Parietal lobe (tissue), 2 donors: ENCODE measurements at places on chromosomes 13 and 19. TPM values are rescaled to one million over a fixed set of nuclear protein-coding genes. Genes with fewer than 3 reads are reported as not detected.

Gene VMAC
- 8.5 TPM for total RNA-seq

Gene ZNF331
- 31.0 TPM for total RNA-seq

Gene SMIM24
- not detected for total RNA-seq

Gene ZNF66
- total RNA-seq = 76.4 TPM

Gene GNG7
- 5.6 TPM for total RNA-seq

Gene C19orf67
- not detected for total RNA-seq

Gene ETFB
- total RNA-seq = 36.0 TPM

Gene C19orf85
- total RNA-seq = not detected

Gene MIER2
- 11.0 TPM for total RNA-seq
